MG63 (cell line): ENCODE measurements at places on chromosomes 2 and 18.

- DNase-seq, result no peak
These were observed 80.9 kb upstream of the IGFBP5 start for GRCh38 chr2:216776066-216776850.

DNA sequence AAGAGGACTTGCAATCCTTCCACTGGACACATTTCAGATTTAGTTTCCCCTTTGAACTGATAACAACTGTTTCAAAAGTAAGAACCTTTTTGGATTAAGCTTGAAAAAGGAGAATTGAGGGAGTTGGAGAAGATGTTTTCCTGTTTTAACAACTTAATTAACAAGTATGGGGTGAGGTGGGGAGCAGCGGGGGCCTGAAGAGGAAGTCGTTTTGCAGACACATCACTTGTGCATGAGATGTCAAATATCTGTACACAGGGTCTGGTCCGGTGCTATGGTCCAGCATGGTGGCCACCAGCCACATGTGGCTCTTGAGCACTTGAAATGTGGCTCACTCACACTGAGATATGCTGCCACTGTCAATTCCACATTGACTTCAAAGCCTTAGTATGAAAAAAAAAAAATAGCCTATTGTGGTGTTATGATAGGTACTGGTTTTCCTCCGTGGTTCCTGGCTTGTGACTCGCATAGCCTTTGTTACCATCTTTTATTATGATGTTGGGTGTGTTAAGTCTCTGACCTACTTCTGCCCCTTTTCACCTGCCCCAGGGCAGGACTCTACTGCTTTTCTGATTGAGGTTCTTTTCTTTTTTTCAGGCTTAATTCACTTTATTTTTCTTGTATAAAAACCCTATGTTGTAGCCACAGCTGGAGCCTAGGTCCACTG lies 205.5 kb downstream of the BCL2 start:
- no peak for DNase-seq

DNA sequence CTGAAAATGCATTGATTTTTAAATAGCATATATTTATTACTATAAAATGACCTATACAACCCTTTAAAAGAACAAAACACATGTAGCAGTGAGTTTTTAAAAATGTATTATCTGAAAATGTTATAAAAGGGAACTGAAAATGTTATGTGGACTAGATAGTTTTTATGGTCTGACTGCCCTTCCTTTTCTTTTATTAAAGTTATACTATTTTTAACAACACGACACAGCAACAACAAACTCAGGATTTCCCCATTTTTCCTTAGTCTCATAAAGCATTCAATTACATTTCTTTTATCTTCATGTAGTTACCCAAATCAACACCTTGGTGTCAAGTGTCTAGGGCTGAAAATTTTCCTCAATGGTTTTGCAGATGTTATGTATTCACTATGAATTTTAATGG lies 132.8 kb upstream of the TMEFF2 start:
- DNase-seq, result no peak

GRCh38 chr2:228378696-228379425 lies 197.4 kb upstream of the SPHKAP start:
- no peak for DNase-seq

GRCh38 chr2:214069254-214069653 lies 341.6 kb upstream of the VWC2L start:
- peak; percentile 80 for DNase-seq

DNA sequence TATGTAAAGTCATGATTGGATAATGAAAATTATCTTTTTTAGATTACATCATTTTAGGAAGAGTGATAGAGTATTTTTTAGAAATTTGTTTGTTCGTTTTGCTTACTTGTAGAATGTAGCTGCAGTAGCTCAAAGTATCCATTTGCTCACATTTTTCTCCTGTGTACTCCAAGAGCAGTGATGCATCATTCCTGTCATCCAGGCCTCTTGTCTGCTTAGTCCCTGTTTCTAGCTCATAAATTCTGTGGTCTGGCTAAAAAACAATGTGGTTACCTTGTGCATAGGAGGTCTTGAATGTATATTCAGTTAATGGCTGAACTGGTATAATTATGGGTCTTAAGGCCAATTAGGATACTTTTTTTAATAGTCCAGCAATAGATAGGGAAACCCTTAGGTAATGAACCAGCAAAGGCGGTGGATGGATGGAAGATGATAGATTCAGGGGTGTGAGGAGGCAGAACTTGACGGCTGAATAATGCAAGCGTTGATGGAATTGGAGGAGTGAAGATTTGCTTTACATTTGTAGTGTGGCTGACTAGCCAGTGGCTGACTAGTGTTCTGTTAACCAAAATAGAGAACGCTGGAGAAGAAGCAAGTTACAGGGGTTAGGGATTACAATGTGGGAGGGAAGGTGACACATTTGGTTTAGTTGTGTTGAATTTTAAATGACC lies 145.0 kb downstream of the ZNF407 start:
- no peak for DNase-seq

DNA sequence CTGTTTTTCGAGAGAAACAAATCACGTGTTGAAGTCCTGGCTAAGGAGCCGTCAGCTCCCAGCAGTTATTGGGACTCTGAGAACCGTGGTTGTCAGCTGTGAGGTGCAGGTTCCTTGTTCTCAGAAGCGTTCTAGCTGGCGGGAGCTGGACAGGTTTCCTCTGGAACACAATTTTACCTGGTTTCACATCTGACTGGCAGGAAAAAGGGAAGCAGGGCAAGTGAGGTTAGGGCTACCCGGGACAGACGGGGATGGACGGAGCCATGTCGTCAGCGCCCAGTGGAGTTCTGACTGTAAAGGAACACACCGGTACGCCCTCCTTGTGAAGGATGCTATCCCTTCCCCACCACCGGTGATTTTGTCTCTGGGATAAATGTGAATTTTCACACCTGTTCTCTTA lies 26.1 kb downstream of the ITGB1BP1 start:
- no peak for DNase-seq

DNA sequence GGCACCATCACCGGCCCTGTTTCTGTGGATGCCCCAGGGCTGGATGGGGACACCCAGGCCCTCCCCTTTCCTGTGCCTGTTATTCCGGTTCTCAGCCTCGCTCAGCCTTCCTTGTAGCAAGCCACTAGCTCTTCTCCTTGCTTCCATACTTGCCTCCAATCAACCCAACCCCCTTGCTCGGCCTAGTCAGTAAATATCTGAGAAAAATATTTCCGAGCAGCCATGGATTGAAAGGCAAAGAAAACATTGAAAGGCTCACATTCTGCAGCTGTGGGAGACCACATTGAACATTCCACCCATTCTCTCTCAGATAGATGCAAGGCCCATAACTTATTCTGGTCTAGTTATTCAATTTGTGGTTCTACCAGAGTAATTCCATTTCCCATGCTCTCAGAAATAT lies 114.9 kb downstream of the SPP2 start:
- no peak for DNase-seq

DNA sequence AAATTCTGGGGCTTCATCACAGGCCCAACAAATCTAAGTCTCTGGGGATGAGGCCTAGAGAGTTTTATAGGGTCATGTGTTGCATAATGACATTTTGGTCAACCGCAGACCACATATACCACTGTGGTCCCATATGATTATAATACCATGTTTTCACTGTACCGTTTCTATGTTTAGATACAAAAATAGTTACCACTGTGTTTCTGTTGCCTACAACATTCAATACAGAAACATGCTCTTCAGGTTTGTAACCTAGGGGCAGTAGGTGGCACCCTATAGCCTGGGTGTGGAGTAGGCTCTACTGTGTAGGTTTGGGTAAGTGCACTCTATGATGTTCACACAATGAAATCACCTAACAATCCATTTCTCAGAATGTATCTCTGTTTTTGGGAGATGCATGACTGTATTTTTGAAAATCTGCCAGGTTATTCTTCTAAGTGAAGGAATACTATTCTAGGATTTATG lies 485.2 kb downstream of the PTPRM start:
- DNase-seq, result no peak

DNA sequence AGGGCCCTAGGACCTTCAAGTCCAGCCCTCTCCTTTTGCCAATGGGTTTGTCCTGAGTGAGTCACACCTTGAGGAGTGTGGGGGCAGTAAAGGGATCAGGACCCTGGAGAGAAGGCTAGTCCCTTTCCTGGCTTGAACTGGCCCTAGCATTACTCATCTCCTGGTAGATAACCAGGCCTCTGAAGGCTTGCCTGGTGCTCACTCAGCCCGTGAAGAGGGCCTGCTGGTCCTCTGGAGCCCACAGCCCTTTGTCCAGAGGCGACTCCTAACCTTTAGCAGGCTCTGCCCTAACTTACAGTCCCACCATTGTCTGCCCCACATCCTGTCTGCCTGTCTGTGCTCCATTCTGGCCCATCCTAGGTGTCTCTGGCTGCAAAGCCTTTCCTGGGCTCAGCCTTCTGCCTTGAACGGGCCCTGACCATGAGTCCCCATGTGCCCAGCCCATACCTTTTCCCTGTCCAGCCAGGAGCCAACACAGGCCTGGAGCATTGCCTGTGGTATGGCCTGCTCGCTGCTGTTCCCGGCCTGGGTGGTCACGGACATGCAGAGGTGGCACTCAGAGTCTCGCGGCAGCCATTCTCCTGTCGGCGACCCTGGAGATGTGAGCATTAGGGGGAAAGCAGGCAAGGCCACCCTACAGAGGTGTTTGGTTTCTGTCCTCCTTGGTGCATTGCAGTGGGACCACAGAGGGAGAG lies 5.0 kb downstream of the SFTPB start:
- peak; percentile 97 for DNase-seq

GRCh38 chr2:152395103-152395502 lies 60.1 kb downstream of the FMNL2 start:
- peak; percentile 17 for DNase-seq

DNA sequence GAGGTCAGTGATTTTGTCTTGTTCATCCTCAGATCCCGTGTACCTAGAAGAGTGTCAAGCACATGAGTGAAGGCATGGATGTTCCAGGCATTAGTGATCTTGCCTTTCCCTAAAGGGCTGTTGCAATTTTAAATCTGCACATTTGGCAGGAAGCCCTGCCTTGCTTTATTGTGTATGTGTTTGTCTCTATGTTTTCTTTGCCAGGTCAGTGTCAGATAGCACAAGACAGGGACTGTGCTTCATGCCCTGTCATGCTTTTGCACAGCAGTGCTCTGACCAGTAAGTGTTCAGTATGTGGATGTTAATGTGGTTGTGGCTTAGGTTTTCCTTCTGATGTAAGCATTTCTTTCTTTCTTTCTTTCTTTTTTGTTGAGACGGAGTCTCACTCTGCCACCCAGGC lies 131.5 kb downstream of the RGPD3 start:
- no peak for DNase-seq

- DNase-seq, result no peak
These were observed 35.7 kb downstream of the SH3YL1 start for GRCh38 chr2:228115-228514.

- DNase-seq, result no peak
These were observed 630.9 kb upstream of the FAM98A start for GRCh38 chr2:34229998-34230397.

- no peak for DNase-seq
These were observed 56.8 kb downstream of the OLA1 start for GRCh38 chr2:174191342-174192074.

GRCh38 chr2:105790461-105791149 lies 45.9 kb downstream of the NCK2 start:
- no peak for DNase-seq

GRCh38 chr2:135636982-135637381 lies 104.7 kb upstream of the UBXN4 start:
- DNase-seq, result no peak

GRCh38 chr2:217657252-217657651 lies 345.5 kb downstream of the TNS1 start:
- DNase-seq, result no peak

GRCh38 chr2:23824777-23825212 lies 102.1 kb downstream of the ATAD2B start:
- no peak for DNase-seq

GRCh38 chr18:13823707-13824395 lies at the start of gene MC5R:
MC5R (plus strand) TSS chr18:13824149; CDS start chr18:13825766, 1,617 bp downstream.
- DNase-seq, result peak; percentile 61

DNA sequence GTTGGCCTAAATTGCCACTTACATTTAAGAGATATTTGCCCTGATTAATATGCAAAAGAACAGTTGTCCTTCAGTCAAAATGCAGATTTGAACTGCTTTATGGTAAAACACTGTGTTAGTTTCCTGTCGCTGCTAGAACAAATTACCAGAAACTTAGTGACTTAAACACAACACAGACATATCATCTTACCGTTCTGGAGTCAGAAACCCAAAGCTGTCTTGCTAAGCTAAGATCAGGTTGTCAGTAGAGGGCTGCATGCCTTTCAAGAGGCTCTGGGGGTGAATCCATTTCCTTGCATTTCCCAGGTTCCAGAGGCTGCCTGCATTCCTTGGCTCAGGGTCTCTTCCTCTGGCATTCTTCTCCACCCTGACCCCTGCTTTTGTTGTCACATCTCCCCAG lies 149.5 kb downstream of the FAM161A start:
- no peak for DNase-seq
